ENCODE measurements at places on chromosomes 6 and 20.

GRCh38 chr6:151009576-151009975, 144.1 kb downstream of the MTHFD1L start:
- no peak for DNase-seq

- no peak for DNase-seq
These were observed 57.4 kb downstream of the DTD1 start for GRCh38 chr20:18645196-18645745.

- no peak for DNase-seq
These were observed 43.4 kb upstream of the SUPT3H start for GRCh38 chr6:45420909-45421708.

DNA sequence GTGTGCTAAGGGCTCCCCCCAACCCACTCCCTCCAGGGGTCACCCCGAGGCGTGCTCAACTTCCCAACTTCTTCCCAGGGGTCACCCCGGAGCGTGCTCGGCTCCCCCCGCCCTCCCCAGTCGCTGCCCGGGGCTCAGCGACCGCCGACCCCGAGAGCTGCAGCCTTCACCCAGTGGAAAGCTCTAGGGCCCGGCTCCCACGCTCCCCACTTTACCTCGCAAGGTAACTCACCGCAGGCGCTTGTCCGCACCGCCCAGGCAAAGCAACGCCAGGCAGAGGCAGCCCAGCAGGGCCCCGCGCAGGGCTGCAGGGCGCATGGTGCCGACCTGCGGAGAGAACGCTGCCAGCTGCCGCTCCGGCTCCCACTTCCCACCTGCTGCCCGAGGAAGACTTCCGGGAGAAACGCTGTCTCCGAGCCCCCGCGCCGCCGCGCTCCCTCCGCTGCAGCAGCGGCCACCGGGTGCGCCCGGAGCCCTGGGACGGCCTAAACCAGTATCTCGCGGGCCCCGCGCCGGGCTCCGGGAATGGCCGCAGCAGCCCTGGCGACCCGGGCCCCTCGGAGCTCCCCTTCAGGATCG, 396 bp downstream of the RNASET2 start:
- DNase-seq, result no peak

DNA sequence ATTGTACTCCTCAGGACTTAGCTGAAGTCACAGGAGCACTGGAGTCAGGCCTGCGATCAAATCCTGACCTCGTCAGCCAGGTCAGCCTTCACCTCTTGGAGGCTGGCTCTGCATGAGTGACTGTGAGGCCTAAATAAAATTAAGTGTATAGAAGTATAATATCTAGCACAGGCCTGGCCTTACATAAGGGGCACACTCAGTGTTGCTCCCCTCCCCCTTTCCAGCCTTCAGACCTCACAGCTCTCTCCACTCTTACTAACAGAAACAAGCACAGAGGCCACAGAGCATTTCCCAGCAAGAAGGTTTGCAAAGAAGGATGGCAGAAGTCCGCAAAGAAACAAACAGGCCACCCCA, 84.8 kb downstream of the TRERF1 start:
- DNase-seq, result no peak

DNA sequence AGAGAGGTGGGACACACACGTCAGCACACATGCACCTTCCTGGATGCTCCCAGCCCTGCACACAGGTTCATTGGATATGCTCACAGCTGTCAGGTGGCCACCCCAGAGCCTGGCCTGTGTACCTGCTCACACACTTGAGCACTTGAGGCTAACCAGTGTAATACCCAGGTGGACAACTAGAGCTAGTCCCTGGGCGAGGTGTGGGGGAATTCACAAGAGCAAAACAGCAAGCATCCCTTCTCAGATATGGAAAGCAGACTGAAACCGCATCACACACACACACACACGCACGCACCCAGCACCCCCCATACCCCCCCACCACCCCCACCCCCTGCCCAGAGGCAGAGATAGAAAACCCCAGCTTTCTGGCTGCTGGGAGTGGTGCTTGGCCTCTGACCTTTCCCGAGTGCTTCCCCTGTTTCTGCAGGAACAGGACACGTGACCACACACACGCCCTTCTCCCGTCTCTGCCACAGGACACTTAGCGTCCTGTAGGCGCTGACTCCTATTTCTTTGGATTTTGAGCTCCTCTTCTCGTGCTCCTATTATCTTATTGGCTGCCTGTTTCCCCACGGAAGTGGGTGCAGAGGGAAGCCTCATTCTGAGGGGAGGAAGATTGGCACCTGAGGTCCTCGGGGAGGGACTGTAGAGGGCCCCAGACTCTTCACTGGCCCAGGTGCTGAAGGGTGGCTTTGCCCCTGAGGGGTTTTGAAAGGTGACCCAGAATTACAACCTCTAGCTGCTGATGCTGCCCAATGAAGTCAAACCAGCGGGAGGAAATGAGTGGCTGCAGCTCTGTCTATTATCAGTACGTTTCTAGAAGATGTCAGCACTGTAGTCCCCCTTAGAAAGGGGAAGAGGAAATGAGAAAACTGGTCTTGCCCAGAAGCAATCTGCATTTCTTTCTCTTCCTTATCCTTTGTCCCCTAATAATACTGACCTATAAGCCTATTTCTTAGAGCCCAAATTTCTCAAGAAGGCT, 65.8 kb downstream of the SYTL3 start:
- no peak for DNase-seq

DNA sequence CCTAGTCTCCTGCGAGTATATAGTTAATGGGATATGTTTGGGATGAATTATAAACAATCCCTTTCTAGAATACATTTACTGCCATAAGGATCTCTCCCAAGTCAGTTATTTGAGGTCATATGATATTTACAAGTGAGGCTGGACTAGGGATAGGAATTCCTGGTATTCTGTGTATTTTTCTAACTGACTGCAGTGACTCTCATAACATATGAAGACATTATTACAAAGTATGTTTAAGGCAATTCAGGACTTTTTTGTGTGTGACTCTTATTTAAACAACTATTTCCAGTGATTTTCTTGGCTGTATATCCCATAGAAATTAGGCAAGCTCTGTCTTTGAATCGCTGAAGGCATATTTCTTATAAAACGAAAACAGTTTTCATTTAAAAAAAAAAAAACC, 18.4 kb upstream of the TNFAIP3 start:
- DNase-seq, result no peak

- no peak for DNase-seq
These were observed 44.8 kb upstream of the FBXL4 start for GRCh38 chr6:98992535-98992934.

DNA sequence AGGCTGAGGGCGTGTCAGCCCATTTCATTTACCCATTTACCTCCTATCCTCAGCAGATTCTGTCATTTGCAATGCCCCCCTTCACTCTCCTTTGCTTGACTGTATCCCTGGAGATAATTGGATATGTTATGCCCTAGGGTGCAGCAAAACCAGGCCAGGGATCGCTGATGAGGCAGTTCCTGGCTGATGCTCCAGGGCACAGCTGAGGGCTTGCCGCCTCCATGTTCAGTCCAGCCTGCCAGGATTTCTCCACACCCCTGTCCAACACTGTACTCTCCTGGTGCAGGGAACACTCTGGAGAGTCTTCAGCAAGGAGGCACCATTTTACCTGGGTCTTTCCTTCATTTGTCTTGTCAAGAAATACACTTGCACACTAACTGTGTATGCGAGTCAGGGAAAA, 532.1 kb upstream of the CHD6 start:
- DNase-seq, result no peak

DNA sequence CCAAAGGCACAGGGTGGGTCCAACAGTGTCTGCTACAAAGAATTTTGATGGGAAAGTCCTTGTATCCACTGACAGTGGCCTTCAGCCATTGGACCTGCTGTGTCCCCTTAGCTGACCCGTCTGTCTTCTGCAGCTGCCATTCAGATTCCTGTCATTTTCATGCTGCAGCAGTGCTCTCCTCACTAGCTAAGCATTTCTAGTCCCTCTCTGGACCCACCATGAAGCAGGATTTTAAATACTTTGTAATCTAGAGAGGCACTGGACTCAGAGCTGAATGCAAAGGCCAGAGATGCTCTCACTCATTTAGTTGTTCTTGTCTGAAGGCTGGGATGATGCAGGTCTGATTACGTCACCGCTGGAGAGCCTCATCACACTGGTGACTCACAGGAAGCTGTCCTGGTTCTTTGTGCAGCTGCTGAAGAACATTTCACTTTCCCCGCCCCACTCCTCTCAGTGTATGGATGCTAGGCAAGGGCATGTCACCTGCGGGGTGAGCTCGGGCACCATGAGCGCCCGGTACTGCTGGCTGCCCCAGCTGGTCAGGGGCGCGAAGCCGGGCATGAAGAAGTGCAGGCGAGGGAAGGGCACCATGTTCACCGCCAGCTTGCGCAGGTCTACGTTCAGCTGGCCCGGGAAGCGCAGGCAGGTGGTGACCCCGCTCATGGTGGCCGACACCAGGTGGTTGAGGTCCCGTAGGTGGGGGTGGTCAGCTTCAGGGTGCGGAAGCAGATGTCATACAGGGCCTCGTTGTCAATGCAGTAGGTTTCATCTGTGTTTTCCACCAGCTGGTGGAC, 19.4 kb upstream of the TUBB2A start:
- peak; percentile 21 for DNase-seq

DNA sequence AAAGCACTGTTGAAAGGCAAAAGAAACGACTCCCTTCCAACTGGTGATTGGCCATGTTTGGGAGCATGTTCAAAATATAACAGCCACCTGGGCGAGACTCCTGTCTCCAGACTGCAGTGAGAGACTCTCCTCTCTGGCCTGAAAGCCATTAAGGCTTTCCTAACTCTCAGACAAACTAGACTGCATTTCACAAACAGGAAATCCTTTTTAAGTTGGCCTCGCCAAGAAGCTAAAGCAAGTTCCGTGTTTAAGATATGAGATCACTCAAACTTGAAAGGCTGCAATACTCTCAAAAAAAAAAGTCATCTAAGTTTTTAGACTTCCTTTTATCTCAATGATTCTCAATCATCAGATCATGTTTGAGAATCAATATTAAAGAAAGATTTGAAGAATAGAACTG, 117.0 kb downstream of the TFAP2A start:
- DNase-seq, result no peak

DNA sequence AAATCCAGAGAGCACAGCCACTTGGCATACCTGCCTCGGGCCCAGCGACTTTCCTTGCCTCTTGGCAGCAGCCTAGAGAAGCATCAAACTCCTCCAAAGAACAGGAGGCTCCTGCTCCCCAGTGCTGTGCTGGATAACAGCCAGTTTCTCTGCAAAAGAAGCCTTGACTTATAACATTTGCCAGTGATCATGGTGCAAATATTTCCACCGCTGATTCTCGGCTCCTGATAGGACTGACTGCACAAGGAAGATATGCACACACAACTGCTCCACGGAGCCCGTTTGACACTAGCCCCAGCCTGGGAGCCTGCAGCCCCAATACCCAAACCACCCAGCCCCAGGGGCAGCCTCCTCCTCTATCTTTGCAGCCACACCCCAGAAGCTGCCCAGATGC, 17.5 kb downstream of the ACSS1 start:
- DNase-seq, result no peak

- DNase-seq, result no peak
These were observed 144.4 kb downstream of the PHACTR3 start for GRCh38 chr20:59748619-59749191.

GRCh38 chr6:62013719-62014118, 272.3 kb downstream of the KHDRBS2 start:
- DNase-seq, result no peak

- no peak for DNase-seq
These were observed 331.8 kb downstream of the EPHA7 start for GRCh38 chr6:93087606-93088005.

- no peak for DNase-seq
These were observed 22.9 kb downstream of the PPP1R3G start for GRCh38 chr6:5108068-5108467.

- no peak for DNase-seq
These were observed 7.9 kb downstream of the EMILIN3 start for GRCh38 chr20:41358717-41359116.

DNA sequence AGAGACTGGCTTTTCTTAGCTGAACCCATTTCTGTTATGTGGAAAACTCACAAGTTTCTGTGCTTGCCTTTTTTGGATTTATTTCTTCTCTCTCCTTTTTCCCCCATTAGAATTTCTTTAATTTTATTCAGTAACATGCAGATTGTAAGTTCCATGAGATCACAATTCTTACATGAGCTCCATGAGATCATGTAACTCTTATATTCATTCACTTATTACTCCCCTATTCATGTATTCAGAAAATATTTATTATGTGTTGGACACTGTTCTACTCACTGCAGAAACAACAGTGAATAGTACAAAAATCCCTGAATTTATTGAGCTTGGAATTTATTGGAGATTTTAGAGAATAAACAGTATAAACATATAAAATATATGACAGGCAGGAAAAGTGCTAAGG, 105.8 kb downstream of the INSM1 start:
- DNase-seq, result no peak

DNA sequence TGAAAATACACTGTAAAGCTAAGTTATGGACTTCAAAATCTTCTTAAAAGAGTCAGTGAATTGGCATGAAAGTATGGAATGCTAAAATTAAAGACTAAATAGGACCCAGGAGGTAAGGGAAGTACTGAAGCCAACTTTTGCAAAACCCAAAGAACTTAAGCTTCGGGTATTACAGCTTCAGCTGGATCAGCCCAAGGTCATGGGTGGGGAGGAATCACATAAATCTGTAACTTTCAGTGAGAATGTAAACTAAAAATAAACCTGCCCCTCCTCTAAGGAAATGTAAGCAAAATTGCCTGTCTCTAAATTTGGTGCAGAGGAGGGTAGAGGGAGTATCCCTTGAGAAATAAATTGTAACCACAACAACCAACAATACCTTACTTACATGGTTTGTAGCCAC, 4.4 kb upstream of the MUC21 start:
- DNase-seq, result no peak

DNA sequence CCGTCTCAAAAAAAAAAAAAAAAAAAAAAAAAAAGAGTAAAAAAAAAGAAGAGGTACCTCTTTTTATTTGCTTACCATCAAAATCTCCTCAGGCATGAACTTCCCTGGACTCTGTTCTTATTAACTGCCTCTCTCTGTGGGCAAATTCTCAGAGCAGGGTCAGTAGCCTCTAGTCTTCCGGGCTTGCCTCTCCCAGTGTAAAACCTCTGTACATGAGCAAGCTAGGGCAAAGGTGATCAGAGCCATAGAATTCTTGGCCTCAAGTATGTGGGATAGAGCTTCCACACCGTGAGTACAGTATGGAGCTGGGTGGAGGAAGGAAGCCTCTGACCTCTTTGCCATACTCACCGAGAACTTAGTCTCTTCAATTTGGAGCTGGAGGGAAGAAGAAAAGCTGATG, 58.5 kb downstream of the TRPC4AP start:
- DNase-seq, result no peak

All from CD4-positive, alpha-beta T cell treated with Interleukin-4 for 4 hours (primary cell).